Ascending aorta (tissue), 2 donors: ENCODE measurements at places on chromosomes 11 and 22.

GRCh38 chr11:10072142-10072541 lies 221.9 kb downstream of the SBF2 start:
- DNase-seq, result no peak

- no peak for DNase-seq
Observed at GRCh38 chr11:77250881-77251640, 50.4 kb downstream of the GDPD4 start.

- DNase-seq, result no peak
Observed at GRCh38 chr11:103842795-103843194, 193.6 kb upstream of the DDI1 start.

GRCh38 chr11:133123366-133123765 lies 408.9 kb downstream of the OPCML start:
- no peak for DNase-seq

DNA sequence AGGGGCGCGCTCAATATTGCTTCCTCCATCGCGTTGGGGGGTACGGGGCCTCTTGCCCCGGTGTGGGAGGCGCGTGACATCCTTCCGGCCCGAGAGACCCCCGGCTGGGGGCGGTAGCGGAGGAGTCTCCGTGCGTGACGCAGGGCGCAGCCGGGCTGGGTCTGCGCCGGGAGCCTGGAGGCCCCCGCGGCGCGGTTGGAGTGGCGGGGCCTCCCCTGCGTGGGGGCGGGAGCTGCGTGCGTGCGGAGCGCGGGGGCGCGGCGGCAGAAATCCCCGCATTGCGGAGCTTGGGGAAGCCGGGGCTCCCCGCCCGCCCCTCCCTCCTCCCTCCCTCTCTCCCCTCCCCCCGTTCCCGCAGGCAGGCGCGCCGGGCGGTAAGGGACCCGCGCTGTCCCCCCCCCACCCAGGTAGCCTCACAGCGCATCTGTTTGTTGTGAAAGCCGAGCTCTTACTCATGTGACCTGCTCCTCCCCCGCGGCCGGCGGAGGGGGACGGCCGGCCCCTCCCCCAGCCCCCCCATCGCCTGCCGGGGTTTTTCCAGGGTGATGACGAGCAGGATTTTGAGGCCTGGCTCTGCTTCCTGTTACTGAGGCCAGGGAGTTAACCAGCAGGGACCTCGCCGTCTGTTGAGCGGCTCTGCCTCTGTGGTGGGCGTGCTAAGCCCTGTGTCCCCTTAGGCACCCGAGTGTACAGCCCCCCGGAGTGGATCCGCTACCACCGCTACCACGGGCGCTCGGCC lies 1.6 kb downstream of the PIM3 start:
- peak; percentile 85 for DNase-seq

GRCh38 chr11:39365809-39366436 lies 2093.5 kb downstream of the LRRC4C start:
- no peak for DNase-seq

- DNase-seq, result no peak
Observed at GRCh38 chr11:32433101-32433913, 2.0 kb downstream of the WT1 start.

- DNase-seq, result no peak
Observed at GRCh38 chr11:3723014-3723708, 52.0 kb upstream of the CHRNA10 start.

DNA sequence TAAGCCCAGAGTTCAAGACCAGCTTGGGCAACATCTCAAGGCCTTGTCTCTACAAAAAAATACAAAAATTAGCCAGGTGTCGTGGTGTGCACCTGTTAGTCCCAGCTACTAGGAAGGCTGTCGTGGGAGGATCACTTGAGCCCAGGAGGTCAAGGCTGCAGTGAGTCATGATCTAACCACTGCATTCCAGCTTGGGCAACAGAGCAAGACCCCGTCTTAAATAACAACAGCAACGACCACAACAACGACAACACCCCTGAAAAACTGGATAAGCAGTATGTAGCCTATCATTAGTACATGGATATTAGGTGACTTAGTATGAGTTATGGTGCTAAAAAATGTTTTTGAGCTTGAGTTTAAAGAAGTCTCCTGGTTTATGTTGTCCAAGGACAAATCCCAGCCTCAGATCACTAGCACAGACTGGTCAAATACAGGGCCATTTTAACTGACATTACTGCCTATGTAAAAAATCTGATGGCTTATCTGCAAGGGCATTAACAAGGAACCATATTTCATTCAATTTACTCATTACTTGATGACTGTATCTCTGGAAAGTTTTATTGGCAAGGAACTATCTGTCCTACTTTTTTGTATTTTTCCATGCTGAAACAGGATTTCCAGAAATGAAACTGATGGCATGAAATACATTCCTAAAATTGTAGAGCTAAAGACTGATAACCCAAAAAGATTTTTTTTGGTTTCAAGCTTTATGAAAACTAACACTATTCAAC lies 23.4 kb downstream of the C2CD3 start:
- DNase-seq, result no peak
